ENCODE measurements at places on chromosomes 5 and 9.

DNA sequence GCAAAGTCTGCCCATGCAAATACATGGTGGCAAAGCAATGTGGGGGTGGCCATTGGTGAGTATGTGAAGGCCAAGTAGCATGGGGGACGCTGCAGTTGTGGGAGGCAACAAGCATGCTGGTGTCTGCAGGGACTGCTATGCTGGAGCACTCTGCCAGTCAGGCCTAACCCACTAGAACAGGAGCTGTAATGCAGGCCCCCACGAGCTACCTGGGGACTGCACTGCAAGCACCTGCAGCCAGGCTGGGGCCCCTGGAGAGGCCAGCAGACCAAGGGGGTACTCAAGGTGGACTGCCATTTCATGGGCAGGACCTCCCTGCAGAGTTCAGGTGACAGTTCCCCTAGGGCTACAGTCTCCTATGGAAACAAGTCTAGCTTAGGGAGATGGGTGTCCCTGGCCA lies 183.8 kb upstream of the PDE4D start:
- DNase-seq: no peak

GRCh38 chr9:136964171-136964689 lies 12.2 kb downstream of the LCN12 start:
- no peak for DNase-seq

GRCh38 chr5:318931-319601 lies 2.4 kb upstream of the AHRR start:
- DNase-seq: no peak

DNA sequence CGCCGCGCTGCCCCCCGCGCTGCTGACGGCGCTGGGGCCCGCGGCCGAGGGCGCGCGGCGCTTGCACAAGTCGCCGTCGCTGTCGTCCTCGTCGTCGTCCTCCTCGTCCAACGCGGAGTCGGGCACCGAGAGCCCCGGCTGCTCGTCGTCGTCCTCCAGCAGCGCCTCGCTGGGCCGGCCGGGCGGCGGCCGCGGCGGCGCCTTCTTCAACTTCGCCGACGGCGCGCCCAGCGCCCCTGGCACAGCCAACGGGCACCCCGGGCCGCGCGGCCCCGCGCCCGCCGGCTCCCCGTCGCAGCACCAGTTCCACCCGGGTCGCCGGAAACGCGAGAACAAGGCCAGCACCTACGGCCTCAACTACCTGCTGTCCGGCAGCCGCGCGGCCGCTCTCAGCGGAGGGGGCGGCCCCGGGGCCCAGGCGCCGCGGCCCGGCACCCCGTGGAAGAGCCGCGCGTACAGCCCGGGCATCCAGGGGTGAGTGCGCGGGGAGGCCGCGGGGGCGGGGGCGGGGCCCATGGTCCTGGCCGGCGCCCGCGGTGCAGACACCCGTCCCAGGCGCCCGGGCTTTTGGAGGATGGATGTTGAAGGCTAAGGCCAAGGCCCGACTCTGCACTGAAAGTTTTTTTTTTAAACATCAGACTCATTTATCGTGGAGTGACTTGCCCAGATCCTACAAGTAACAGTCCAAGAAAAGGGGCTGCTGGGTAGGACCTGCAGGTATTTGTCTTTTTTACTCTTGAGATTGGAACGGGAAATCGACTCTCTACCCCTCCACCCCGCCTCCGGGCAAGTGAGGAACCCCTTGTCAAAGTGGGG lies 1.2 kb downstream of the TENT4A start:
- DNase-seq: peak; percentile 33

DNA sequence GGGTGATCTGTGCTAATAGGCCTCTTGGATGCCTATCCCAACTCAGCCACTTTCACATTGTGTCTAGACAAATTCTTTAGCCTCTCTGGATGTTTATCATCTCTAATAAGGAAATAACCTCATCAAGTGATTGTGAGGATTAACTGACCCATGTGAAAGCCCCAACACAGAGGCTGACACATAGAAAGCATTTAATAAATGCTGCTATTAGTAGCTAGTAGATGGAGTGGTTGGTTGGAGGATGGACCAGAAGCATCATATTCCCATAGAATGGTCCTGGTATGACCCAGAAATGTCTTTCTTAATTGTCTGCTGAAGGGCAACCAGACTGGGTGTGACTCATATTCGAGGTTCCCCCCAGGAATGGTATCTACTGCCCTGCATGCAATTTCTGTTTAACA lies 124.4 kb downstream of the PIK3R1 start:
- DNase-seq: peak; percentile 48

DNA sequence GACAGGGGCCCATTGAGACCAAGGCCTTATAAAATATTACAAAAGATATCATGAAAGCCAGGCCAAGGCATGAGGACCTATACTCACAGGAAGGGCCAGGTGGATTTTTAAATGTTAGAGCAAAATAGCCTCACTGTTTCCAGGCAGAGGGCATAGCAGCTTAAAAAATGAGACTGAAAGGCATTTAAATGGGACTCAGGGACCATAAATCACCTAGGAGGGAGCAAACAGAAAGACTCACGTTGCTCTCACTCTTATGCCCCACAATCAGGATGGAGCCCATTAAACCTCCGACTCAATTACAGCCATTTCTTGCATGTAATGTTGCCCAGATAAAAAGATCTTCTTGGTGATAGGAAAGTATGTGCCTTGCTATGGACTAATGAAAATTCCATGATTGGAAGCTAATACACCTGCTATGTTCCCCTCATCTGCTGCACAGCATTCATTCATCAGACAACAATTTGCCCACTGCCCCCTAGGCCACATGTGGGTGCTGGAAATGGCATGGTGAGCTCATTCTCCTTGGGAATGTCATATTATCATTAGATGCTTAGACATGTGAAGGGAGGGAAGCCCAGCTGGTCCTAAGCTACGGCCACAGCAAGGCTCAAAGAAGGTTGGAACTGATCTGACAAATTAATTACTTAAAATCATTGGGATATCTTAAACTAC lies 128.6 kb upstream of the GRIA1 start:
- no peak for DNase-seq

DNA sequence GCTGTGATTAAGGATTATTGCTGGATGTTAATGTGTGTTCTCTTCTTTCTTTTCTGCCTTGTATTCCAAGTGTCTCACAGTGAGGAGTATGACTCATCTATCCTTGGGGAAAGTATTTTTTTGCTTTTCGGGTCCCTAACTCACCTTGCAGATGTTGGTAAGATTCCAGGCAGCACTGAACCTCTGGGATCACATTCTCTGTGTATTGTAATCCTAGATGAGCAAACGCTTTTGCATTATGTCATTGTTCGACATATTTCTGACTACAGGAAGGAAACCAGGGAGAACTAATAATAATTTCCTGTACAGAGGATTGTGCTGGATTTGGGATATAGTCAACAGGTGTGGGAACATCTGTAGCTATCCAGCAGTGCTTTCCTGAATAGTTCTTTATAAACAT lies 246.1 kb upstream of the TUT7 start:
- DNase-seq: peak; percentile 11

GRCh38 chr5:127993476-127993875 lies 90.1 kb upstream of the SLC12A2 start:
- no peak for DNase-seq

GRCh38 chr5:170226129-170226615 lies 6.6 kb upstream of the C5orf58 start:
- DNase-seq: no peak

DNA sequence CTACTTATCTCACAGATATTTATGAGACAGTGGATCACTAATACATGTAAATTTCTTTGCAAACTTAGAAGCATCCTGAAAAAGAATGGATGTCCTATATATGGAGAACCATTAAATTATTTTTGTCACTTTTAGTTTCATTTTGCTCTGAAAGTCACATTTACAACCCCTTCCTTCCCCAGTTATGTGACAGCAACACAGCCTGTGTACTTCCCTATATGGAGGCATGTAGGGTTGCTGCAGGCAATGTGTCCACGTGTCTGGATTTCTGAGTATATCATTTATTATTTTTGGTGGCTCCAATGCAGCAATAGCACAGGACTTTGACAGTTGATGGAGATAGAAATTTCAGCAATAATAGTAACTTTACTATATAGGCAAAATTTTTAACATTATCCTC lies 156.4 kb downstream of the ST8SIA4 start:
- no peak for DNase-seq

GRCh38 chr9:76218117-76218885 lies 175.9 kb downstream of the RFK start:
- no peak for DNase-seq

GRCh38 chr5:63022403-63022802 lies 443.8 kb downstream of the LRRC70 start:
- no peak for DNase-seq

GRCh38 chr5:19534751-19535150 lies 453.2 kb downstream of the CDH18 start:
- peak; percentile 39 for DNase-seq

GRCh38 chr5:37889612-37890317 lies 49.9 kb upstream of the GDNF start:
- peak; percentile 95 for DNase-seq

DNA sequence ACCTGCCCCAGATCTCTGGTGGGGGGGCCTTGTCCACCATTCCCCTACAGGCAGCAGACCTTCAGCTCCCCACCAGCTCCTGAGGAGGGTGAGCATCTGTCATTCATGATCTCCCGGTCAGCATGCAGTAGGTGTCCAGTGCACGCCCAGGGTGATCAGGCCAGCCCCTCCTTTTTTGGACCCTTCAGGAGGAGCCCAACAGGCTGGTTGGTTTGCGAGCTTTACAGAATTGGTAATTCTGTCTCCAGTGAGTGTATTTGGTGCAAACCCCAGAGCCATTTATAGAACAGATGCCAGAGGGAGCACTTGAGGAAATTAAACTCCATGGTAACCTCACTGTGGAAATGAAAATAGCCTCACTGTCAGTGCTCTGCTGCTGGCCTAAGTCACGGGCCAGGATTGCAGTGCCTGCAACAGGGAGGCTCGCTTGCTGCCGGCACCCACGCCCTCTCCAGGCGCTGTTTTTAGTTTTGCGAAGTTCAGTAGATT lies 23.4 kb downstream of the WNK2 start:
- DNase-seq: peak; percentile 18

- peak; percentile 88 for DNase-seq
Measured at GRCh38 chr5:177366528-177367322, 9.0 kb downstream of the RGS14 start.

GRCh38 chr9:121865060-121865459 lies 213.6 kb downstream of the DAB2IP start:
- no peak for DNase-seq

DNA sequence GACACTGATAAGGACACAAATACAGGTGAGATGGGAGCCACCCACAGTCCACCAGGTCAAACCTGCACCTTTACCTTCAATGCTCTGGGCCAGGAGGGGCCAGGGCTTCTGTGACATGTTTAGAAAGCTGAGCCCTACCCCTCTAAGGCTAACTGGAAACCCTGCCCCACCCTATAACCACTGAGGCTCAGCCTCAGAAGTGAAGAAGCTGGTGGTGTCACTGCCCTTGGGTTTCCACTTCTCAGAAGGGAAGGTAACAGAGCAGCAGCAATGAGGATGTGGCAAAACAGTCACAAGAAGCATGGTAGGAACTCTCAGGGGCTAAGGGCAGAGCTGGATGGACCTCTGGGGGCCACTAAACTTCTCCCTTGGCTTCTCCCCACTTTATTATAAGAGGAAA lies 6.0 kb downstream of the PDGFRB start:
- no peak for DNase-seq

GRCh38 chr5:17218353-17219005 lies 1.0 kb downstream of the BASP1 start:
- peak; percentile 85 for DNase-seq

DNA sequence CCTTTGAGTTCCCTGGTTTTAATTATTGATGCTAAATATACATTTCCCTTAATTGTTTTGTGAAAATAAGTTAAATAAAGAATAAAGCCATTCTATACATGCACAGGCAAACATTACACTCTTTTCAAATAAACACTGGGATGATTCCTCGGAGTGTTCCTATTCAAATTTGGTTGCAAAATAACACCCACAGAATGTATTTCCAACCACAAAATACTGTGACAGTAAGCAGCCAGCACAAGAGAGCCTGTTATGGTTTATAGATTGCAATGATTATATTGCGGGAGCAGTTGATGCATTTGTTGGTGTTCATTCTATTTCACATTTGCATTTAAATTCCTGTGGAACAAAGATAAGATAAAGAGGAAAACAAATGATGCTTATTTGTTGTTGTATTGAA lies 632.6 kb upstream of the WWC1 start:
- DNase-seq: no peak

DNA sequence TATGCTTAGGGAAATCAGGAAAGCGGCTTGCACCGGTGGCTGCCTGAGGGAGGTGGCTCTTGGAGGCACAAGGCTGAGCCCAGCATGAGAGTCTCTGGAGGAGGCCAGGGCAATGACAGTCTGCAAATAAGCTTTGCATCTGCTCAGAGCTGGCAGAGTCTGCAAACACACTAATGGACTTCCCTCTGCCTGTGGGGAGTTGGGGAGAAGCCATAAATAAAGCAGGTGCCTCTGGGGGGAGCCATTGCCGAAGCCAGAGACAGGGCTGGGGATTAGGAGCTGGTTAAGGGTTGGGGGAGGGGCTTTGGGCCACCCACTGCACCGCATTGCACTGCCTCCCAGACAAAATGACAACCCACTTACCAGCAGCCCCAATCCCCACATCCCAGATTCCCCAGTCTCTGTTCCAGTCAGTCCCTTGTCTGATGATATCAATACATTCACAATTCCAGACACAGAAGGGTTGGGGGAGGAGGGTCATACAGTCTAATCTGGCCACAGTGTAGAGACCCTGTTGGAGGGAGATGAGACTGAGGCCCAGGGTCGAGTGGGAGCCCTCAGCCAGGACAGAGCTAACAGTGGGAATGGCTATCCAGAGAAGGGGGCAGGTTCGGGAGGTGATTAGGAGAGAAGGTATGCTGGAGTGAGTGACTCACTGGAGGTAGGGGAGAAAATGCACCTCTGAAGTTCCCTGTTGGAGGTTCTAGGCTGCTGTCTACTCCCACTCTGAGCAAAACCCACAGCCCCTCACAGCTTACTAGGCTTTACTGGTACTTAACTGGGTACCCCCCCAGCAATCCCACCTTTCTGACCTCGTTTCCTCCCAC lies 53.7 kb downstream of the PAX5 start:
- DNase-seq: no peak

GRCh38 chr5:167579693-167580055 lies 711.8 kb upstream of the WWC1 start:
- DNase-seq: no peak

GRCh38 chr5:112419164-112419985 lies at the start of gene EPB41L4A:
Gene EPB41L4A, minus strand, starts transcription at chr5:112419277. Its CDS starts 238 bp downstream, at chr5:112419039.
- peak; percentile 8 for DNase-seq

DNA sequence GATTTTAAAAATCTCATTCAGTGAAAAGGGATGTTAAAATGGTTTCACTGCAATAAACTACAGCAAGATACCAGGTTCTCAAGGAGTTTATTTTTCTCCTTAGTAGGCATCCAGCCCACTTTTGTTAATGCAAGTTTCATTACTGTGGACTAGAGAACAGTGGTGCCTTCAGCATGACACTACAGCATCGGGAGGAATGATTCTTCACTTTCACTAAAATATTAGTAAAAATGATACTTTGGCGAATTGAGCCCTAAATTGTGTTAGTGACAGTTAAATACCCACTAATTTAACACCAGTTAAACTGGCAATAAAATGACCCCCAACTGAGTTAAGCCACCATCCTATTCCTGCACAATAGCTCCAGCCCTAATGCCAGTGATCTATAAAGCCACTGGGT lies 152.2 kb upstream of the MPDZ start:
- DNase-seq: no peak

Measured in EL (cell line).